ENCODE measurements at places on chromosomes 11 and 22.

DNA sequence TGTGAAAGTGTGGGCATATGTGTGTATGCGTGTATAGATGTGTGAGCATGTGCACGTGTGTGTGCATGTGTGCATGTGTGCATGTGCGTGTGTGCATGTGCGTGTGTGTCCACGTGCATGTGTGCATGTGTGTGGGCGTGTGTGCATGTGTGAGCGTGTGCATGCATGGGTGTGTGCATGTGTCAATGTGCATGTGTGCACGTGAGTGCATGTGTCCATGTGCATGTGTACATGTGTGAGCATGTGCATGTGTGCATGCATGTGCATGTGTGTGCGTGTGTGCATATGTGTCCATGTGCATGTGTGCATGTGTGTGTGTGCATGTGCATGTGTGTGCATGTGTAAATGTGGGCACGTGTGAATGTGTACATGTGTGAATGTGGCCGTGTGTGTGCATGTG, 95.3 kb downstream of the ST3GAL4 start:
- no peak for DNase-seq

DNA sequence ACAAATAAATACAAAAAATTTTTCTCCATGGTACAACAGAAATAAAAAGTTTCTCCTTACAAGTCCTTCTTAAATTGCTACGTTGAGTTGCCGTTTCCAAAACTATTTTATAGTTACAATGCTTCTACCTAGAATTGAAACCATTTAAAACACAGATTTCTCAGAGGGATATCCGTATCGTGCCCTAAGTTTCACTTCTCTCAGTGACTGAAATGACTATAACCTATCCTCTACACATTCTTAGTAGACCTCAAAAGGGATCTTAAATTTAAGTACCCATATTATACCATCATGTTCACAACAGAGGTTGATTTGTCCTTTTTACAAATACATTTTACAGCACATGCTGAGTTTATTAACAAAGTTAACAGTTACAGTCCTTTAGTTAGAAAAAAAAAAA, 44.1 kb downstream of the USP28 start:
- DNase-seq: no peak

DNA sequence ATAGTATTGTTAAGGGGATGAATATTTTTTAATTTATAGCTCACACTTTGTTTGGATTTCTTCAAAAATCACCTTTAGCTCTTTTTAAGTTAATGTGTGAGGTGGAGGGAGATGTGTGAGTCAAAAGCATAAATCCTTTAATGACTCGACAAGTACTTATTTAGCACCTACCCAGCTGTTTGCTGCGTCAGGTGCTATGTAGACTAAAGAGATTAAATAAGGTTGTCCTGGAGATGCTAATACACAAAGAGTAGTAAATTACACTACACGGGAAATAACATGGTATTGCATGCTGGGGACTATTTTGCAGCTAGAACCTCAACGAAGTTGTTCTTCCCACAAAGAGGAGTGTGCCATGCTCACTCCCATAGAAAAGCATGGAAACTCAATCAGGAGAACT, 583.3 kb upstream of the TENM4 start:
- no peak for DNase-seq

GRCh38 chr11:971092-971690, 45.5 kb downstream of the AP2A2 start:
- DNase-seq: no peak

GRCh38 chr11:121931748-121932352, 184.2 kb downstream of the BLID start:
- DNase-seq: no peak

DNA sequence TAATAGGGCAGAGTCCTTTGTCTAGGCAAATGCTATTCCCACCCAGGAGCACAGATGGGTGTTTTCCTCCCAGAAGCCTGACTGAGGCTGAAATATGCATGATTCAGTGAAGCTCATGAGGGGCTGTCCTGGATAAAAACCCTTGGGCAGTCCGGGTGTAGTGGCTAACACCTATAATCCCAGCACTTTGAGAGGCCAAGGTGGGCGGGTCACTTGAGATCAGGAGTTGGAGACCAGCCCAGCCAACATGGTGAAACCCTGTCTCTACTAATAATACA, 48.6 kb upstream of the LMO2 start:
- DNase-seq: no peak

- DNase-seq: no peak
Measured at GRCh38 chr22:27100789-27101188, 443.4 kb downstream of the MIAT start.

- DNase-seq: no peak
Measured at GRCh38 chr22:39475902-39476301, 19.1 kb downstream of the MGAT3 start.

DNA sequence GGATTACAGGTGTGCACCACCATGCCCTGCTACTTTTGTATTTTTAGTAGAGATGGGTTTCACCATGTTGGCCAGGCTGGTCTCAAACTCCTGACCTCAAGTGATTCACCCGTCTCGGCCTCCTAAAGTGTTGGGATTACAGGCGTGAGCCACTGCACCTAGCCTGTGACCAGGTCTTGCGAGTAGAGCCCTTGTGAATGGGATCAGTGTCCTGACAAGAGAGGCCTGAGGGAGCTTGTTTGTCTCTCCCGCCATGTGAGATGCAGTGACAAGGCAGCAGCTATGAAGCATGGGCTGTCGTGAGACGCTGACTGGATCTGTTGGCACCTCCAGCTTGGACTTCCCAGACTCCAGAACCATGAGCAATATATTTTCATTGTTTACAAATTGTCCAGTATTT, 69.3 kb downstream of the LRRC32 start:
- DNase-seq: no peak

DNA sequence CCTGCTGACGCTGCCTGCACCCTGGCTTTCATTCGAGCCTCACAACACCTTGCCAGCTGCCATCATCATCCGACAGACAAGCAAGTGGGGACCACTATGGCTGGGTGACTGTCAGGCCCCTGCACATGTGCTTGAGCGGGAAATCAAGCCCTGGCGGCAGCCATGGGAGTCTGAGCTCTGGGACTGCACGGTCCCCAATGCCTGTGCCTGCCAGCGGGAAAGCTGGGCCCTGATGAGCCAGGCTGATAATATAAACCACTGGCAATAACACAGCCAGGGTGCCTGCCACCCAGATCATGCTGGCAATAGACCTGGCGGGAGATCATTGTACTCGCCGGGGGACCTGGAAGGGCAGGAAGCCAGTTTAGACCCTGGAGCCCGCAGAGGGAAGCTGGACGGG, 2.5 kb downstream of the FGF3 start:
- DNase-seq: no peak

DNA sequence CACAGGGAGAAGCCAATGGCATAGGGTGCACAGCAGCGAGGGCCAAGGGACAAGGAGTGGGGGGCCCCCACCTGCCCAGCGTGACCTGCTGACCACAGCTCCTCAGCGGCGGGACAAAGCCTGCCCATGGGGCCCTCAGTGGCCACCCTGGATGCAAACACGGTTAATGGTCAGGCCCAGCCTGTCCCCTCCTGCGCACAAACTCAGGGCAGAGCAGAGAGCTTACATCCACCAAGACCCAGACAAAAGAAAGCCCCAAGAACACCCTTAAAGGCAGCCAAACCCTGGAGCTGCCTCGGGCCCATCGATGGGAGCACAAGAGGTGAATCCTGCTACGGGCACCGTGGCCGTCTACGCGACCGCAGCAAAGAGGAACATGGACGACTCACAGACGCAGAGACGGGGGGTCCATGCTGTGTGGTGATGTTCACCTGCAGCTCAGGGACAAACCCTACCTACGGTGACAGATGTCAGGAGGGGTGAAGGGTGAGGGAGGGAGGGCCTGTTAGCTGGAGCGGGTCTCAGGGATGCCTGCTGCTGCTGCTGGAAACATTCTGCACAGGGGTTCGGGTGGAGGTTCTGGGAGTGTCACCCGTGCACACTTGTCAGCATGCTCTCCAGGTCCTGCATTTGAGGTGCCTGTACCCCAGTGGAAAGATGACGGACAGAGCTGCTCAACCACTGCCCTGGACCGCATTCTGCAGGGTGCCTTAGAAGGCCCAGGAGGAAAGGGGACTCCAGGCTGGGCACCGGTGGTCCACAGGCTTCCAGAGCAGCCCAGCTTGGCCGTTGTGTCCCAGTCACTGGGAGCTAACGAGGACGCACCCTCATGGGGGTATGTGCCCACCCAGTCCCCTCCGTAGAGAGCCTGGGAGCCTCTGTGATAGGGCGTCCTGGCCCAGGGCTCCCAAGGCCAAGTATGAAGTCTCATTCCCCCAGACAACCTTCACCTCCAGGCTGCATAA, 11.6 kb downstream of the ASCL2 start:
- DNase-seq: no peak

GRCh38 chr22:48263791-48264351, 1501.4 kb downstream of the TBC1D22A start:
- no peak for DNase-seq

GRCh38 chr11:94297985-94298576, 6.3 kb upstream of the IZUMO1R start:
- no peak for DNase-seq

GRCh38 chr11:95230810-95231126, 234 bp downstream of the SESN3 start:
- no peak for DNase-seq

DNA sequence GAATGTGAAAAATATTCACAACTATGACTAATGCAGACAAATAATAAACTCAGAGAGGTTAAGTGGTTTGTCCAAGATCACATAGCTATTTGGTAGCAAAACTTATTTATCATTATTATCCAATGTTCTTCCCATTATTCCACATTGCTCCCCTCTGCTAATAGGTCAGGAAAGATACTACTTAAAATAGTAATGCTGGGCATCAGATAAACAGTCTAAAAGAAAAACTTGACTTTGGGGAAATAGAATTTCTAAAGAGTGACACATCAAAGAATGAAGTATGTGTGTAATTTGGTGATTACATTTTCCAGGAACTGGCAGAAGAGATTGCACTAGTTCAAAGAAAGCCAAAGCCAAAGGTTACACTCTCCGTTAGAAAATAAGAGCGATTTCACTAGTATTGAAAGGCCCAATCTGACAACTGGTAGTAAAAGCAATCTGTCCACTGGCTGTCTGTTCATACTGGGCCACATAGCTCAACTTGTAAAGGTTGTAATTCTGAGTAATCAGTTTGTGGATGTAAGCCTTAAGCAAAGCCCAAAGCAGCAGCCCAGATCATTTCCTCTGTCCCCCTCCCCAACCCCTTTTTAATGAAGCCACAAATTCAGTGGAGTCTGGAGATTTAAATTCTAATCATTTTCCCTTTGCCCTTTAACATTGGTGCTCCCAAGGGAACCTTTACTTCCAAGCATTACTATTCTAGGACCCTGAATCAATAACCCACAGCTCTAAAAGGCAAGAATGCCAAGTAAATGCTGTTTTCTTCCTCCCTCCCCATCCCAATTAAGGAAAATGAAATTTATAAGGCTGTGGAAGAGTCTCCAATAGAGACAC, 283.5 kb downstream of the TTC28 start:
- DNase-seq: peak; percentile 13

DNA sequence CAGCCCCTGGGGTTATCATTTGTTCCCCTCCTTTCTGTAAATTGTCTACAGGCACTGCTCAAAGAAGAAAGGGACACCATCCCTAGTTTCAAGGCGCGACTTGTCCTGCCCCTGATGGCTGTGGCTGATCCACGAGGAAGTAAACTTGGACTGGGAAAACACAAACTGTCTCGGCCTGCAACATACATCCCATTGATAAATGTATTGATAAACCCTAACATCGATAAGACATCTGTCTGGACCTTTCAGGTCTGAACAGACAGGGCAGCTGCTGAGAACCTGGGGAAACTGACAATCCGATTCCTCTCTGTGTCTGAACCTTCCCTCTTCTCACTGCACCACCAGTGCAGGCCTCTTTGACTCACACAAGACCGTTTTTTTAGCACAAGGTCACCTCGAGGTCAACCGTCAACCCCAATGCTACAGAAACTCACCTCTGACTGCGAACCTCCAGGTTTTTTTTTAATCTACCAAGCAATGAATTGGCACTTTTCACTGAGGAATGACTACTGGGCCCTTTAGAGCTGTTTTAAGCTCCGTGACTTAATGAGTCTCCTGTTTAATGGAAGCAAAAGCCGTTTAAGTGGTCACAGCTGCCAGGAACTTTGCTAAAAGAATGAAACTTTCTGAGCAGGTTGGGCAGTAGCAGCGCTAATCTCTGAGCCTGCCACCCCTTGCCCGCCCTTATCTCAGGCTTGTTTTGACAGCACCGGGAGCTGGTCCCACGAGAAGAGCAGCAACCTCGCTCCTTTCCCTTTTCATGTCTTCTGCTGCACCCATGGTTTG, 203.8 kb upstream of the TMEM45B start:
- DNase-seq: no peak

DNA sequence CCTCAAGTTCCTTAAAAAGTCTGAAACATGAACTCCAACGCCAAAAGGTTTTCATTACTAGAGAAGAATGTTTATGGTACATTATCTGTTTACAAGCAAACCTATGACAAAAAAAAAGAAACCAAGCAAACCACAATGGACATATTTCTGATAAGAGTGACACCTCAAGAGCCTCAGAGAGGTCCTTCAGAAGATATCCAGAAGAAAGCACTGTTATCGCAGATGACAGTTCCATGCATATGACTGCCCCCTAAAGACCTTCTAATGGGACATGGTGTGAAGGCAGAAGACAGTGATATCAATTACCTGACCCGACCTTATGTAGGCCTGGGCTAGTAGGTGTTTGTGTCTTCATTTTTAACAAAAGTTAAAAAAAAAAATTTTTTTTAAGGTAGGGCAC, 3.1 kb downstream of the HDHD5 start:
- DNase-seq: no peak

DNA sequence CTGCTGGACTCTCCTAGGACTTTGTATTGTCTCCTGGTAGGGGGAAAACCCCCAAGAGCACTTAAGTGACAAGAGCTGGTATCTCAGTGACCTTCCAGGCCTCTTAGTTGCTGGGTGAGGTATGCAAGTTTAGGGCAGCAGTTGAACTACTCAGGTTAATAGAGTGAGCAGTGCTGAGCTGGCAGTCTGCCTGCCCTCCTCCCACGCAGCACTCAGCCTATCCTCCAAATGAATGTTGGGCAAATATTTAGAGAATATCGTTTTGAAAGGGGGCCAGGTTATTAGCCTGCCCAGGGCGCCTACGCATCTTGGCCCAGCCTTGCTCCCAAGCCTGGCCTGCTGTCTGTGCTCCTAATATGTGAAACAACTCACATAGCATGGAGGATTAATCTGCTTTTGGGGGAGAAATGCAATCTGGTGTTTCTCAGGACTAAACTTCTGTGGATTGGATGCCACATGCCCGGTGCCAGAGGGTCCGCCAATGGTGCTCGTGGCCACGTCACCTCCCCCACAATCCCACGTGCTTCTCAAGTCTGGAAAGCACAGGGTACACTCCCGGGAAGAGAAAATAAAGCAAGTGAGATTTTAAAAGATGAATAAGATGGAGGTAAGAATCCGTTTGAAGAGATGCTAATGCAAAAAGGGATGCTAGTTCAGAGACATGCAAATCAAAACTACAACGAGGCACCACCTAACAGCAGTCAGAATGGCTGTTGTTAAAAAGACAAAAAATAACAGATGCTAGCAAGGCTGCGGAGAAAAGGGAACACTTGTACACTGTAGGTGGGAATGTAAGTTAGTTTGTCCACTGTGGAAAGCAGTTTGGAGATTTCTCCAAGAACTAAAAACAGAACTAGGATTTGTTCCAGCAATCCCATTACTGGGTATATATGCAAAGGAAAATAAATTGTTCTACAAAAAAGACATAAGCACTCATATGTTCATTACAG, 67.7 kb downstream of the SPON1 start:
- no peak for DNase-seq

- no peak for DNase-seq
Measured at GRCh38 chr11:35357923-35358322, 61.4 kb downstream of the SLC1A2 start.

GRCh38 chr22:44390613-44390970, 77.8 kb upstream of the SHISAL1 start:
- DNase-seq: no peak

GRCh38 chr11:13339195-13340153, 61.9 kb downstream of the BMAL1 start:
- DNase-seq: no peak
